Chondrocyte (in vitro differentiated cells): ENCODE measurements at places on chromosomes 3 and 15. TPM values are rescaled to one million over a fixed set of nuclear protein-coding genes. Genes with fewer than 3 reads are reported as not detected.
A peak's percentile ranks its signal among the peaks of the same experiment; 100 is the strongest.

GRCh38 chr15:83769411-83769999 lies 115.6 kb downstream of the ADAMTSL3 start:
- DNase-seq, result no peak

GRCh38 chr3:78976200-78976599 lies 791.6 kb downstream of the ROBO1 start:
- no peak for DNase-seq

- DNase-seq, result no peak
These were observed 255.2 kb downstream of the LSAMP start for GRCh38 chr3:116190095-116190494.

- DNase-seq, result no peak
These were observed 25.3 kb downstream of the BHLHE40 start for GRCh38 chr3:5004319-5005152.

- DNase-seq, result no peak
These were observed 205.9 kb upstream of the HES1 start for GRCh38 chr3:193929921-193930646.

GRCh38 chr3:152938974-152939636 lies 104.2 kb downstream of the P2RY1 start:
- DNase-seq, result no peak

DNA sequence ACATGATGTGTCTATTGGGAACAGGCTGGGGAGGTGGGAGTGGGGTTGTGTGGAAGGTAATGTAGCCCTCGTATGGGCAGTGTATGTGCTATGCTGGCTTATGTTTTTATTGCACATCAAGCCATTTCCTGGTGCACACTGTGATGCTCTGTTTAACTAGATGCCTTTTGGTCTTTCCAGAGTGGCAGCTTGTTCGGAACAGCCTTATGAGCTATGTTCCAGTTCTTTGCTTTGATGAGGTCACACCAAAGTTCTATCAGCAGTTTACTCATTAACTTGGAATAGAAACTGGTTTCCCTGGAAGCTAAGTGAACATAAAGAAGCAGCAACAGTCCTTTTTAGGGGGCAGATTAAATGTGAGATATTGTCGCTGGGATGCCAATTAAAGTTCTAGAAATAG lies 133.9 kb downstream of the DIPK2A start:
- no peak for DNase-seq

GRCh38 chr3:77915336-77915735 lies 875.4 kb downstream of the ROBO2 start:
- no peak for DNase-seq

- DNase-seq, result no peak
These were observed 133.7 kb downstream of the FILIP1L start for GRCh38 chr3:99980606-99981005.

DNA sequence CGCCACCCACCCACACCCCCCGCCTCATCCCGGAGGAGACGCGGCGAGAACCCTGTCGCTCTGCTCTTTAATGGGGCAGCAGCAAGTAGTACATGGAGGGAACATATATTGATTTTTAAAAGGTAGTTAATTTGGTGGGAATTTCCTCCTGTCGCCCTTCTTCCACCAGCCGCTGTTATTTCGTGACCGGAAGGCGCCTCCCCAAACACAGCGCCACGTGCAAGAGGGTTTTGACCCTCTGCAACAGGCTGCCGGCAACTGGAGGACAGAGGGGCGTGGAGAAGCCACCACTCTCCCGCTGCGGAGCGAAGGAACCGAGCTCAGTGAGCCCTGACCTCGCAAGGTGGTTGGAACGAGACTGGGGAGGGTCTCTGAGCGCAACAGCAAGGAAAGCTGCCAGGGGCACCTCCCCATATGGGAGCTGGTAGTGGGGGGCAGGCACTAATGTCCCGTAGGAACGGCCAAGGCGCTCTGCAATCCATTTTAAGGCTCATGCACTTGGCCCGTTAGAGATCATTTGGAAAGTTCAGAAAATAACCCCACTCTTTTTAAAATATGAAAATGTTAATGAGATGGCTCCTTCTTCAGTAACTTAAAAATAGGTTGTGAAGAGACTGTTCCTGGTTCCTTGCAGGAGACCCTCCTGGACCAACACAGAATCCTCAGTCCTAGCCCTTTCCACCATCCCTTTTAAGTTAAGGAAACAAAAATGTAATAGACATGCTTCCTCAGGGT lies 4.3 kb downstream of the ONECUT1 start:
- no peak for DNase-seq

DNA sequence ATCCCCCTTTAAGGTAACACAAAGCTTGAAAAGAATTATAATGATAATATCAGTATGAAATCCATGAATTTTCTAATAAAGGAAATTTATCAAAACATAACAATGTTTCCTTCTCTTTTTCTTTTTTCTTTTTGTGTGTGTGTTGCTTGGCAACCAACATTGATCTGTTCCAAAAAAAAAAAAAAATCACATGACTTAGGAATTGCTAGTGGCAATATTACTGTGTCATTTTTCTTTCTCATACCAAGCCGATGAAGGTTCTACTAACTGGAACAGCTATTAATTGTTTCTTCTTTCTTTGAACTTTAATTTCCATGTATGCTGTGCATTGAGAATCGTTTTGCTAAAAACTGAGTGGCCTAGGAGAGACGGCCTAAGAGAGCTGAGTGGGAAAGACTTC lies 317.7 kb upstream of the ONECUT1 start:
- no peak for DNase-seq

DNA sequence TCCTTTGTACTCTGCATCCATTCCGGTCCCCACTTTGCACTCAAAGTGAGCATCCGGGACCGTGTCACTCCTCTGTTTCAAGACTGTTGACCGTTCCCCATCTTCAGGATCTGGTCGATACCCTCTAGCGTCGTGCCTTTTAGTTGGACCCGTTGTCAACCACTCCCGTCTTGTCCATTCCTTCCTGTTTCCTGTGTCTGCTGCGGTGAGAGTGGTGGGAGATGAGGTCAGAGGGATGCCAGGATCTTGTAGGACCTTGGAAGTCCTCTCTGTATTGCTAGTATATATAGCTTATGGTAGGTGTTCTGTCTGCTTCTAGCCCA lies 624 bp downstream of the BRK1 start:
- DNase-seq, result no peak

- DNase-seq, result no peak
These were observed 955 bp downstream of the CDCP1 start for GRCh38 chr3:45145223-45145622.

- no peak for DNase-seq
These were observed 23.0 kb downstream of the UBP1 start for GRCh38 chr3:33417066-33417673.

GRCh38 chr3:153295901-153296300 lies 133.9 kb downstream of the RAP2B start:
- DNase-seq, result no peak

DNA sequence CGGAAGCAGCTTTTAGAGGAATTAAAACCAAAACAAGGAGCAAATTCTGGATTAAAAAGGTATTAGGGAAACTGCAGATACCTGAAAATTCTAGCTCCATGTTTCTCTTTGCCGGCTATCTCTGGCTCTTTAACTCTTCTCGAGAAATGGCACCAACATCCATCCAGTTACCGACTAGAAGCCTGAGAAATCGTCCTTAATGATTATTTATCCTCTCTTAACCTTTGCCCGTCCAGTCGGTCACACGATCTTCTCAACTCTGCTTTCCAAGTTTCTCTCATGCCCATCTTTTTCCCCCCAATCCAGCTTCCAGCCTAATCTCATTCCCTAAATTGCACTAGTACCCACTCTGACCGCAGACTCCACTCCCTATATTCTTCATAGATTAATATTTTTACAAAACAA lies 596 bp upstream of the SGO1 start:
- no peak for DNase-seq

- no peak for DNase-seq
These were observed 642.3 kb downstream of the ROBO1 start for GRCh38 chr3:79125313-79125984.

- no peak for DNase-seq
These were observed 19.6 kb downstream of the PARP14 start for GRCh38 chr3:122700193-122700592.

- no peak for DNase-seq
These were observed 238.6 kb downstream of the RAP2B start for GRCh38 chr3:153400641-153401040.

DNA sequence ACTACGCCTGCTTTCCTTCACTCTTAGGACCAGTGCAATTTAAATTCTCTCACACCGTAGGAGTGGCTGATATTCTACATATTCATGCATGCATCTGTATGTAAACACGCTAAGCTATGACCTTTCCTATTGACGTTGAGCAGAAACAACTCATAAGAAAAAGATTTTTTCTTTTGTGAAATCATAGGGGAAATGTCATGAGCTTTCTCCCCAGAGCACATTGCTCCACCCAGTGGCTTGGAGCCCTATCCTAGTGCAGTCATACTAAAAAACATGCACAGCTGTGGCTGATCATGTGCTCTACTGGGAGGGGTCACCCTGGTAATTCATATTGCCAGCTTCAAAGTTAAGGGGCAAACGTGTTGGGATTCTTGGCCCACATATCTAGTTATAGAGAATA lies 1.8 kb upstream of the MESD start:
- no peak for DNase-seq

- no peak for DNase-seq
These were observed 21.7 kb upstream of the CGNL1 start for GRCh38 chr15:57354436-57355123.

- no peak for DNase-seq
These were observed 380.0 kb upstream of the DPH6 start for GRCh38 chr15:35926007-35926380.

- DNase-seq, result no peak
These were observed 531.8 kb downstream of the EPHB1 start for GRCh38 chr3:135326851-135327250.

DNA sequence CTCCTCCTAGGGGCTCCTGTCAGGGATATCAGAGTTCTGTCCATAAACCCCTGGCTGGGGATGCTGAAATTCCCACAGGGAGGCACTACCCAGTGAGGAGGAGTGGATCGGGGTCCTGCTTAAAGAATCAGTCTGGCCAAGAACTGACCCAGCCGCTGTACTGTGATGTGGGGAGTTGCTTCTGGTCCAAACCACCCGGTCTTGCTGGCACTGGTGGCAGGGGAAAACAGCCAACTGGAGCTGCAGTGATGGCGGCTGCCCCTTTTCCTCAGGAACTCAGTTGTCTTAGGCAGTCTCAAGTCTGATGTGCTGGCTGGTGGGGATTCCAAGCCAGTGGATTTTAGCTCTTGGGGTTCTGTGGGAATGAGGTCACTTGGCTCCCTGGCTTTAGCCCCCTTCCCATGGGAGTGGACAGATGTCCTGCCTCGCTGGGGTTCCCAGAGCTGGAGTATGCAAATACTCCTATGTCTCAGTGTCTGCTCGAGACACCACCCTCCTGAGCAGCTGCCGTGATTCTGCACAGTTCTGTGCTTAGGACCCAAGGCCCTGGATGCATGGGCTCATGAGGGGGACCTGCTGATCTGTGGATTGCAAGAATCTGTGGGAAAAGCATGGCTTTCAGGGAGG lies 97.1 kb downstream of the SLC25A26 start:
- no peak for DNase-seq

GRCh38 chr3:69189487-69189886 lies 67.1 kb upstream of the LMOD3 start:
- DNase-seq, result no peak

DNA sequence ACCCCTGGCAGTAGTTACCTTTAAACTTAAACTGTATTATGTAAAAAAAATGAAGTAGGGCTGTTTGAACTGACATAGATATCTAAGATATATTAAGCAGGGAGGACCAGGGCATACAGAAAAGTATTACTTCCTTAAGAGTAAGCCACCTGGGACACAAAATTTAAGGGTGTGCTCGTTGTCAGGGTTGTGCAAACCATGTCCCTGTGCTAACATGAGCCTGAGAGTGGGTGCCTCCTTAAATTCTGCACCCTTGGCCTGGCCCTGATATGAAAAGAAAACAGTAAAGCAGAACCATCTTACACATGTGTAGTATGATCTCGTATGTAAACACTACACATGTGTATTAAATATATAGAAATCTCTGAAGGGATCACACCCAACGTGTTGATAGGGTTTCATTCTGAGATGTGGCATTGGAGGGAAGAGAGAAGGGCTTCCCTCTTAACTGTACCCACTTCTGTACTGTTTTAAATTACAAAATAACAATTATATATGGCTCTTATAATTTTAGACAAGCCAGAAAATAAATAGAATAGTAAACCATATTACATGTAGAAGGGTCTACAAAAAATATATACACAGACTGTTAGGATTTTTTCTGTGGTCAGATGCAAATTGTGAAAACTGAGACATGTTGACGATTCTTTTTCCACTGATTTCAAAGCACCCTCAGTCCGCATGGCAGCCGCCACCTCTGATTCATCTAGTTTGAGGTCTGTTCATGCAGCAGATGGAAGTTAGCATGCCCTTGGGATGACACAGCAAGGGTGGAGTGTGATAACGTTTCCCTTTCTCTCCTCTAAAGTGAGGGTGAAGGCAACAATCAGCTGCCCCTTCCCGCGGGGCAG lies 400.8 kb upstream of the PROK2 start:
- no peak for DNase-seq

GRCh38 chr3:173066044-173067004 lies 74.7 kb downstream of the SPATA16 start:
- no peak for DNase-seq

- DNase-seq, result no peak
These were observed 202.7 kb downstream of the MAGI1 start for GRCh38 chr3:65836047-65836446.

- DNase-seq, result no peak
These were observed 18.2 kb downstream of the APBA2 start for GRCh38 chr15:28904003-28904402.

DNA sequence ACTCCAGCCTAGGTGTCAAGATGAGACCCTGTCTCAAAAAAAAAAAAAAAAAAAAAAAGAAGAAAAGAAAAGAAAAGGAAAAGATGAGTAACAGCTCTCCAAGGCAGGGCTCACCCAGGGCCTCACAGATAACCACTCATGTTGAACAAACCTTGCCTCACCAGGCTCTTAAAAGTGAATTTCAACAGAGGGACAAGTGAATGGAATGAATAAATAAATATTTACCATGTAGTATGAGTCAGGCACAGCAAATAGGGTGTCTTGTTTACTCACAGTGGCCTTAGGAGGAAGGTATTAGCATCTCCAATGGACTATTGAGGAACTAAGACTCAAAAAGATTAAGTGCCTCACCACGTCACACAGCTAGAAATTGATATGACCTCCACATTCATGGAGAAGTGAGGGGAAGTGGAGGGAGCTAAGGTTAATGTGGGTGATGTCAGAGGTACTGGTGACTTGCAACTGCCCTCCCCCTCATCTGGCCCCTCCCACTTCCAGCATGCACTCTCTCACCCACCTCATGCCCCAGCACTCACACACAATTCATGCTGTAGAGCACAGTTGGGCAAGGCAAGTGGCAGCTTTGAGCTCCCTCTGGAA lies 255.5 kb downstream of the UACA start:
- peak; percentile 21 for DNase-seq

- DNase-seq, result no peak
These were observed 210.1 kb downstream of the CHST2 start for GRCh38 chr3:143329567-143330211.

VEPH1 gene
- 2.2 to 4.3 TPM (median 3.1 TPM) in 3 replicates for total RNA-seq

RLBP1 gene
- total RNA-seq, result not detected in 3 replicates

RABL3 gene
- total RNA-seq, result 17.0 to 22.5 TPM (median 17.1 TPM) in 3 replicates

RASGRP1 gene
- 0.52 to 1.1 TPM in 2 of 3 replicates, not detected in the other for total RNA-seq

ABHD17C gene
- total RNA-seq, result 6.6 to 8.9 TPM (median 8.0 TPM) in 3 replicates

MEX3B gene
- 25.5 to 55.8 TPM (median 52.7 TPM) in 3 replicates for total RNA-seq

LCTL gene
- 0.31 to 0.50 TPM (median 0.31 TPM) in 3 replicates for total RNA-seq

CHRD gene
- total RNA-seq, result 1.4 to 4.7 TPM (median 1.5 TPM) in 3 replicates

TERC gene
- 0.99 to 1.4 TPM in 2 of 3 replicates, not detected in the other for total RNA-seq

PCSK6 gene
- total RNA-seq, result 0.40 to 2.0 TPM (median 1.4 TPM) in 3 replicates

CORO2B gene
- total RNA-seq, result 79.4 to 123 TPM (median 82.5 TPM) in 3 replicates

CCR3 gene
- not detected in 3 replicates for total RNA-seq

SENP5 gene
- total RNA-seq, result 34.8 to 37.5 TPM (median 36.2 TPM) in 3 replicates

ZNF80 gene
- total RNA-seq, result not detected in 3 replicates

PLEKHO2 gene
- total RNA-seq, result 19.5 to 20.3 TPM (median 20.3 TPM) in 3 replicates

FBLN2 gene
- 284 to 413 TPM (median 394 TPM) in 3 replicates for total RNA-seq

TMEM266 gene
- 0.20 to 1.1 TPM (median 0.23 TPM) in 3 replicates for total RNA-seq
